ENCODE measurements at places on chromosomes 12 and 14. TPM values are rescaled to one million over a fixed set of nuclear protein-coding genes. Genes with fewer than 3 reads are reported as not detected.

DNA sequence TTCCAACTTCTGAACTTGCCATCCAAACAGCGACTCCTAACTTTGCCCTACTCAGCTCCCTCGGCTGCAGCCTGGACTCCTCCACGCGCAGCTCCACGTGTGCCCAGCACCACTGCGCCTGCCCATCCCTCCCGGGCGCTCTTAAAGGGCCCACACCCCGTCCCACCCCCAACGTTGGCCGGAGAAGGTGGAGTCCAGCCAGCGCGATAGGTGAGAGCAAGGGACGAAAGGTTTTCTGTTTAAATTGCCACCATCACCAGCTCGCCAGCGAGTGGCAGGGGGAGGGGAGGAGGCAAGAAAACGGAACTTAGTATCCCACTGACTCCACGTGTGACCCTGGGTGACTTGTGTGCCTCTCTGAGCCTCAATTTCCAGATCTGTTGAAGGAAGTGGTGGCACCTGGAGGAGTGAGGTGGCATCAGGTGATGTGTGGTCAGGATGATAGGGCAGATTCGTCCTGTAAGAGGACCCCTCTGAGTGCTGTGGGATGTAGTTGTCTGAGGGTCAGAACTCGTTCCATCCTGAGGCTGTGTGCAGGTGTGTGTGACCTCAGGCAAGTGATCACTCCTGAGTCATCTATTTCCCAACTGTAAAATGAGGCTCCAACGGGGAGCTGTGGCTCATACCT is 59.7 kb downstream of the TRPV4 start:
- no peak overlapping the region for H3K27ac ChIP-seq
- no peak for DNase-seq
- no peaks in the 10 kb centered on the region for H3K27me3 ChIP-seq
- H3K4me1 ChIP-seq: peaks cover 15% of the 10 kb centered on the region
- H3K36me3 ChIP-seq: no peaks in the 10 kb centered on the region

Gene RHEBL1
- 4.1 TPM for total RNA-seq

DNA sequence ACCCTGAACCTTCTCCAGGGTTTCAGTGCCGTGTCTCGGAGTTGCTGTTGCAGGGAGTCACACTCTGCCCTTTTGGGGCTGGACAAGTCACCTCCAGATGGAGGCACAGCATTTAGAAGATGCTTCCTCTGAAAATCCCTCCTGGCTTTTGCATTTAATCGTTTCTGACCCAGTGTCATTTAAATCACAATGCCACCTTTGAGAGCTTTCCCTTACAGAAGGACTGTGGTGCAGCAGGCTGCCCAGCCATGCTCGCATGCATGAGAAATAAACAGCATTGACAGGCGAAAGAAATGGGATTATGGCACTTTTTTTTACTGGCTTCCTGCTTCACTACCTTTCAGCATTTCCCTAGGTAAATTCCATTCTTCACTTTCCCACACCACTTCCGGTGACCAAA is 113.4 kb upstream of the DYRK2 start:
- H3K27me3 ChIP-seq: no peaks in the 10 kb centered on the region
- no peak for DNase-seq
- H3K36me3 ChIP-seq: no peaks in the 10 kb centered on the region
- no peak overlapping the region for H3K4me3 ChIP-seq
- H3K4me1 ChIP-seq: peaks cover 25% of the 10 kb centered on the region

- H3K36me3 ChIP-seq: no peaks in the 10 kb centered on the region
- no peak for DNase-seq
- H3K4me3 ChIP-seq: no peak overlapping the region
- H3K27ac ChIP-seq: no peak overlapping the region
- no peaks in the 10 kb centered on the region for H3K27me3 ChIP-seq
These were observed 135.6 kb downstream of the BCL11B start for GRCh38 chr14:99136401-99136800.

Gene CLEC4D
- total RNA-seq: not detected

Gene EXOC5
- 84.6 TPM for total RNA-seq

Gene RERG
- total RNA-seq: not detected

DNA sequence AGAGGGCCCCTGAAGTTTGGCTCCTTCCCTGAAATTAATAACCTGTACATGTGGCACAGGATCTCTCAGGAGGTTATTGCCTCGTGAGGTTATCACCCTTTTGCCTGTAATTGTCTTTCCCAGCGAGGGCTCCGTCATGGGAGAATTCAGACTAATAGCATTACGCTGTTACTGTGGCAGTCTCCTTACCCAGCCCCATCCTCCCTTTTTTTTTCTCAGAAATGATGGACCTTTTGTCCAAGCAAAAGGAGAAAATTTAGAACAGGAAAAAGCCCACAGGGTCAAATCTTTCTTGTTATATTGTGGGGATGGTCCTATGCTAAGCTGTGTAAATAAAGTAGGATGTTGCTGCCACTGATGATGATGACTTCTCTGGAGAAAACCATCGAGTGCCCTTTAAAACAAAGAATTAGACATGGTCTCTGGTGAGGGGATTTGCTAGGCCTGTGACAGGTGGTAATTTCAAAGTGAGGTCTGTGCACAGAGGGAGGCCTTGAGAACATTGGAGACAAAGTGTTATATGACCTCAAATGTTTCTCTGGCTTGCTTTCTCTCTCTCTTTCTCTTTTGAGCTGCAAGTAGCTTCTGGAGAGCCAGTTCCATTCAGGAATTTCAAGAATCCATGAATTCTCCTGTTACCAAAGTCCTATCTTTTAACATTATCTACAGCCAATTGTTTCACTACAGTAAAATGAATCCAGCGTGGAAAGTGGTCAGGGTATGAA is 357.2 kb downstream of the BMP4 start:
- H3K36me3 ChIP-seq: no peaks in the 10 kb centered on the region
- peaks cover 5% of the 10 kb centered on the region for H3K4me1 ChIP-seq
- no peak overlapping the region for H3K27ac ChIP-seq
- no peaks in the 10 kb centered on the region for H3K27me3 ChIP-seq

Gene MYL2
- not detected for total RNA-seq

- no peak for DNase-seq
- no peaks in the 10 kb centered on the region for H3K4me1 ChIP-seq
- H3K4me3 ChIP-seq: no peak overlapping the region
- H3K27ac ChIP-seq: no peak overlapping the region
These were observed 21.7 kb downstream of the BORCS5 start for GRCh38 chr12:12378616-12379015.

- no peak overlapping the region for H3K27ac ChIP-seq
- no peak for DNase-seq
- 0 out of 2 replicates have a peak, but pooled peaks cover 2% of the 10 kb centered on the region for H3K36me3 ChIP-seq
- H3K4me3 ChIP-seq: no peak overlapping the region
These were observed 19.9 kb downstream of the PLBD2 start for GRCh38 chr12:113378291-113378690.

DNA sequence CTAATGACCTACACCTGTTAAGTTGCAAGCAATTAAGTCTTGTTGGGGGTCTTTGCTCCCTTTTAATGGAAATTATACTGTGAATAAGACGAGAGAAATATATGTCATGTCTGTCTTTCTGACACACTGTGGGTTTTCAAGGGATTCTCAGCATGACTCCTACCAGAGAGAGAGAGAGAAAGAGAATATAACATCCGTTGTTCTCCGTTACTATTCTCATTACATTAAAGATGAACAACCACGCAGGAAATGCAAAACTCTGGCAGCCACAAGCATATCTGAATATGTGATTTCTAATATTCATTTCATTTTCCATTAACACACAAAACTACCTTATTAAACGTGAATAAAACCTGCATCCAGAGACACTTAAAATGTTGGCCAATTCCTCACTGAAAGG is 67.3 kb upstream of the EGLN3 start:
- peak overlapping the region; percentile 52 for H3K4me3 ChIP-seq
- no peak for DNase-seq
- no peaks in the 10 kb centered on the region for H3K36me3 ChIP-seq
- H3K27ac ChIP-seq: no peak overlapping the region
- H3K27me3 ChIP-seq: no peaks in the 10 kb centered on the region

Gene PSMA6
- 327 TPM for total RNA-seq

GRCh38 chr12:53937596-53938325 is 870 bp upstream of the HOXC13 start:
- no peak overlapping the region for H3K27ac ChIP-seq
- H3K4me3 ChIP-seq: no peak overlapping the region
- H3K4me1 ChIP-seq: peaks cover 9% of the 10 kb centered on the region
- no peak for DNase-seq
- H3K27me3 ChIP-seq: no peaks in the 10 kb centered on the region
